Panc1 (cell line): ENCODE measurements at places on chromosomes 16 and 17. TPM values are rescaled to one million over a fixed set of nuclear protein-coding genes. Genes with fewer than 3 reads are reported as not detected.

GRCh38 chr16:24553983-24554382 is 14.6 kb downstream of the RBBP6 start:
- H3K36me3 ChIP-seq = peaks cover 48% of the 10 kb centered on the region
- no peak for DNase-seq
- no peak overlapping the region for H3K27ac ChIP-seq

DNA sequence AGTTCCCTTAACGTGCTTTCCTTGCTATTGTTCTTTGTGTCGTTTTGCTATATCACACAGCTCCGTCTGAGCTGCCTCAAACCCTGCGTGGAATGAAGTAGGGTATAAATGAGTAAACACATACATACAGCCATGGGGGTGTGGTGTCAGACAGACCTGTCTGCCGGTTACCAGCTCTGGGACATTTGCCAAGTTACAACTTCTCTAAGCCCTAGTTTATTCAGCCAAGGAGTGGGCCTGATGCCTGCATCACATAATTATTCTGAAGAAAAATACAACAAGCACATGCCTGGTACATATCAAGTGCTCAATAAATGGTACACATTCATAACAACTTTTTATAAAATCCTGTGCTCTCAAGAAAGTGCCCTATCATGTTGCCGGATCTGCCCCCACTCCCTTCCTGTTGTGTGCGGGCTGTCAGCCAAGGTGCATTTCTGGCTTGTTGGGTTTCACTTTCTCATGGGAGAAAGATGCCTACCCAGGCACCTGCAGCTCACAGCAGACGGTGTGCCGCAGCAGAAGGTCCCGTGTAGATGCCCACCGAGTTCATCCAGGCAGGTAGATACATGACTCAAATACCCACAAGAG is 30.5 kb downstream of the SMPD3 start:
- DNase-seq = no peak
- H3K4me1 ChIP-seq = no peaks in the 10 kb centered on the region
- H3K27me3 ChIP-seq = no peaks in the 10 kb centered on the region
- H3K4me3 ChIP-seq = no peak overlapping the region

DNA sequence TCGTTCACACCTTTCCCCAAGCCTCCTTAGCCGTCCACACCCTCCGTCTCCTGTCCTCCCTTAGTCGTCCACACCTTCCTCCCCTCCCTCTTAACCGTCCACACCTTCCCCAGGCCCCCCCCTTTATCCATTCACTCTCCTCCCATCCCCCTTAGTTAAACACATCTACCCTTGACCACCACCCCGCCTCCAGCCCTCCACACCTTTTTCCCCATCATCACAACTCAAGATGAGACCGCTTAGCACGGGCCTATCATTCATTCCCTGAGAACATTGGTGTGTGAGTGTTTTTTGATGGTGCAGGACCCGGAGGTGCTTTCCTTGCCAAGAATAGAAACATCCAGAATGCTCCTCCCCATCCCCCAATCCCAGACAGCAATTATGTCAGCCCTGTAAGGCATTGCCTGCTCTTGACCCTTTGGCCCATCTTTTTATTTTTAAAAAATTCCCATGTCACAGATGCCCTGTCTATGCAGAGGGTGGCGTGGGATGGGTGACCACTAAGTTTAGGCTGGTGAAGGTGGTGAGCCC is 1.4 kb downstream of the TENT4B start:
- no peaks in the 10 kb centered on the region for H3K27me3 ChIP-seq
- peaks cover 6% of the 10 kb centered on the region for H3K4me1 ChIP-seq
- peak overlapping the region; percentile 63 for H3K27ac ChIP-seq
- no peak for DNase-seq
- peak overlapping the region; percentile 66 for H3K4me3 ChIP-seq

- no peaks in the 10 kb centered on the region for H3K27me3 ChIP-seq
- H3K4me1 ChIP-seq = peaks cover 21% of the 10 kb centered on the region
- no peaks in the 10 kb centered on the region for H3K36me3 ChIP-seq
Observed at GRCh38 chr17:72336026-72336803, 215.4 kb downstream of the SOX9 start.

- no peak for DNase-seq
- H3K4me1 ChIP-seq = no peaks in the 10 kb centered on the region
- no peak overlapping the region for H3K4me3 ChIP-seq
- no peaks in the 10 kb centered on the region for H3K27me3 ChIP-seq
- H3K36me3 ChIP-seq = no peaks in the 10 kb centered on the region
Observed at GRCh38 chr16:5966004-5966403, 868.4 kb upstream of the EEF2KMT start.

DNA sequence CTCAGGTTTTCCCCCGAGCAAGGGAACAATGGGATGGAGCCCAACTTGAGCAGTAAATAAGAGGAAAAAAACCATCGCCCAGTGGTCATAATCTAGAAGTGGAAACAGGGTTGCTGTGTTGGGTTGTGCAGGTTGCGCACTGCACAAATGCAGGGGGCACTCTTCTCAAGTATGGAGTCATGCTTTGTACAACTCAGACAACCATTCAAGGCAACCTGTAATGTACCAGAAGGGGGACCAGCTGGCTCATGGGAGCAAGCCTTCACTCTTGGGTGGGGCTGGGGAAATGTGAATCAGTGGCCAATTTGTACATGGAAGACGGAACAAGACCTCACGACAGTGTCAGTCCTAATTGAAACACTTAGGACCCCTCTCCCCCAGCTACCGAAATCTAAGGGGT is 23.9 kb upstream of the LITAF start:
- H3K27me3 ChIP-seq = no peaks in the 10 kb centered on the region
- H3K4me3 ChIP-seq = no peak overlapping the region
- no peak for DNase-seq
- H3K27ac ChIP-seq = no peak overlapping the region
- no peaks in the 10 kb centered on the region; the same call in 1 of the 2 replicates for H3K4me1 ChIP-seq

GRCh38 chr17:81940538-81941483 is 3.7 kb upstream of the PYCR1 start:
- H3K4me3 ChIP-seq = no peak overlapping the region
- no peaks in the 10 kb centered on the region for H3K27me3 ChIP-seq
- H3K4me1 ChIP-seq = peaks cover 2% of the 10 kb centered on the region; the same call in 1 of the 2 replicates
- H3K27ac ChIP-seq = no peak overlapping the region
- H3K36me3 ChIP-seq = peaks cover 3% of the 10 kb centered on the region; the same call in 1 of the 2 replicates

- DNase-seq = no peak
- no peak overlapping the region for H3K4me3 ChIP-seq
Observed at GRCh38 chr17:80115159-80115558, 13.8 kb downstream of the GAA start.

DNA sequence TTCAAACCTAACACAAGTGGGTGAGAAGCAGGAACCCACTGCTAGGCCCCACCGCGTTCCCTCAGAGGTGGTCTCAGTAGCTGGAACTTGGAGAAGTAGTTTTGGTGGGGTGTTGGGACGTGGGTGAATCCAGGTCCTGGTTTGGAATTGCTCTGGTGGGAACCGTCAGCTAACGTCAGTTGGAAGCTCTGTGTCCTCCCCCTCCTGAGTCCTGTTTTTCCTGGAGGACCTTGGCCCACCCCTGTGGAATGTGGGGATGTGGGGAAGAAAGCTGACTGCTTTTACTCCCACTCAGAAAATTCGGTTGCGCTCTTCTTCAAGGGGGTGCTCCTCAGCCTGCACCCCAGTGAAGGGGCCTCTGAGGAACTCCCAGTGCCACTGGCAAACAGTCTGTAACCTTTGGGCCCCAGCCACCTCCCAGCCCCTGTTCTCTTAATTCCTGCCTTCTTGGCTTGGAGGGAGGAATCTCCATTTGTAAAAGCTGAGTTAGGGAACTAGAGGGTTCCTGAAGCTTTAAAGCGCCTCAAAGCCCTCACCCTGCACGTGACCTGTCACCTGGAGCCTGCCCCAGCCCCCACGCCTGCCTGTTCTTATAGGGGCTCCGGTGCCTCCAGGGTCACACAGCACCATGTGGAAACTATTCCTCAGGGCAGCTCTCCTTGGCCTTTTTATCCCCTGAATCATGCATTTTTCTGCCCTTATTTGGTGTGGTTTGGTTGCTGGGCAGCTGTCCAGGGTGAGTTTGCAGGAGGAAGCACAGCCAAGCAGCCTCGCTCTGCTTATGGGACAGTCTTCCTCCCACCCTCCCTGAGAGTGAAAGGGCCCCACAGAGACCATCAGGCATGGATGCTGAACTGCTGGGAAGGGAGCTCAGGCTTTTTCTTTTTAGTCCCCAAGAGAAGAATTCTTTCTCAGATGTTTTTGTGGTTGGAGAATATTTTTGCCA is 16.2 kb upstream of the NAGLU start:
- DNase-seq = peak; percentile 78
- no peaks in the 10 kb centered on the region for H3K27me3 ChIP-seq
- H3K4me1 ChIP-seq = peaks cover 64% of the 10 kb centered on the region

DNA sequence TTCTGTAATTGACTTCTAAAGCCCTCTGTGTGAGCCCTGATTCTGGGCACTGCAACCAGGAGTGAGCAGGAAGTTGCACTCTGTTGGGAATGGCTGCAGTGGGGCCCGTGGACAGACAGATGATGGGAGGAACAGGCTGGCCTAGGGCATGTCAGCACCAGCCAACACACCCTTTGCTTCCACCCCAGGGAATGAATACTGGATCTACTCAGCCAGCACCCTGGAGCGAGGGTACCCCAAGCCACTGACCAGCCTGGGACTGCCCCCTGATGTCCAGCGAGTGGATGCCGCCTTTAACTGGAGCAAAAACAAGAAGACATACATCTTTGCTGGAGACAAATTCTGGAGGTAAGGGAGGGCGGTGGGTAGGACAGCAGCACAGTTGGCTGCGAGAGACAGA is 10.8 kb upstream of the LPCAT2 start:
- no peak for DNase-seq
- H3K36me3 ChIP-seq = no peaks in the 10 kb centered on the region
- H3K4me1 ChIP-seq = peaks cover 84% of the 10 kb centered on the region
- no peak overlapping the region for H3K4me3 ChIP-seq

The GINS2 gene
- total RNA-seq = 12.0 TPM

DNA sequence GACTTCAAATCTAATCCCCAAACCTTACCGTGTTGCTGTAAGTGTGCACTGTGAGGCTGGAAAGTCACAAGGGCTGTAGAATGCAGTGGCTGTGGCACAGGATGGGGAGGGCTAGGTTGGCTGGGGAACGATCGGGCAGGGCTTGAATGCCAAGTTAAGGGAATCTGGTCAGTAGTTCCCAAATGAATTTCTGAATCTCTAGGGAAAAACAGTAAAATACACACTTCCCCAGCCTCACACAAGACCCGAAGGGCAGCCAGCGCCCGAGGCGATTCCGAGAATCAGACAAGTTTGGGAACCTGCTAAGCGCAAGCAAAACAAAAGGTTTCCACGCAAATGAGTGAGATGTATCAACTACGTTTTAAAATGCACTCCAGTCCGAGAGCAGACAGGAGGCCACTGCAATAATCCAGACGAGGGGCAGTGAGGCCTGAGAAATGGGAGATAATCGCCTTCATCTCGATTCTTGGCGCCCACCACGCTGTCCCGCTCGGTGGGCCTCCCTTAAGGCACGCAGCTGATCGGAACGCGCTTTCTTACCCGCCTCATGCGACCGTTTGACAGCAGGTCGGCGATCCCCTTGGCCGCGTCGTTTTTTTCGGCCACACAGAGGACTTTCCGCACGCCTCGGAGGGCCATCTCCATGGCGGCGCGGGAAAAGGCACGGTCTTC is 599 bp downstream of the TOP3A start:
- H3K4me1 ChIP-seq = peaks cover 23% of the 10 kb centered on the region
- no peak for DNase-seq
- H3K27me3 ChIP-seq = no peaks in the 10 kb centered on the region
- peak overlapping the region; percentile 74 for H3K4me3 ChIP-seq
- H3K36me3 ChIP-seq = peaks cover 2% of the 10 kb centered on the region

The TMC7 gene
- 5.1 TPM for total RNA-seq
